Central memory CD8-positive, alpha-beta T cell (primary cell): ENCODE measurements at places on chromosomes 6 and 20.
A peak's percentile ranks its signal among the peaks of the same experiment; 100 is the strongest.

DNA sequence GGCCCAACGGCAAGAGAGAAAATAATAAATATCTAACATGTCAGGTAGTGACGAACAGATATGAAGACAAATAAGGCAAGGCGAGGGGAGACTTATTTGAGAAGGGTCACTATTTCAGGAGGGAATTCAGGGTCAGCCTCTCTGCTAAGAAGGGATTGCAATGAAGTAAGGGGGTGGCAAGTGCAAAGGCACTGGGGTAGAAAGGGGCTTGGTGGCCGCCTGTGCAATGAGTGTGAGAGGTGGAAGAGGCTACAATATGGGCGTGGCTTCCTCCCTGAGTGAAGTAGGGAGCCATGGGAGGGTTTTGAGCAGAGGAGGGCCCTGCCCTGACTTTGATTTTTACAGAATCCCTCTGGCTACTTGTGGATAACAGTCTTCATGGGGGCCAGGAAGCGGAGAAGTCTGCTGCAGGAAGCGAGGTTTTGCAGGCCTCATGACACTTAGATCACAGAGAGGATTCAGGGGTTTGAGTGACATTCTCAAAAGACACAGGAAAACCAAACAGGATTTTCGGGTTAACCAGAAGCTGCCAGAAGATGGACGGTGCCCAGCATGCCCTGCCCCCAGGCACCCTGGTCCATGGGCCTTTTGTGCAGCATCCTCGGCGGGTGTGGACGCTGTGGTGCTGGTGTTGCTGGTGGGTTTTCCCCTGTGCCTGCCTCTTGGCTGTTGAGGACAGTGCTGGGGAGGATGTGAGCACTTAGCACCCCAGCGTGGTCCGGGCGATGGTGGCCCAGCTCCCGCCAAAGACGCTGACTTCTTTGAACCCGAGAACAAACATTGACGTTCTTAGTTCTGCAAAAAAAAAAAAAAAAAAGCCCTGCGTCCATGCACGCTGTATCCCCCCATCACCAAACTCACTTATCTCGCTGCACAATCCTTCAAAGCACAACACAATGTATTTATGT lies 124.2 kb upstream of the PTPN1 start:
- DNase-seq = peak; percentile 66

GRCh38 chr6:11486051-11486450 lies 51.5 kb upstream of the TMEM170B start:
- DNase-seq = no peak

DNA sequence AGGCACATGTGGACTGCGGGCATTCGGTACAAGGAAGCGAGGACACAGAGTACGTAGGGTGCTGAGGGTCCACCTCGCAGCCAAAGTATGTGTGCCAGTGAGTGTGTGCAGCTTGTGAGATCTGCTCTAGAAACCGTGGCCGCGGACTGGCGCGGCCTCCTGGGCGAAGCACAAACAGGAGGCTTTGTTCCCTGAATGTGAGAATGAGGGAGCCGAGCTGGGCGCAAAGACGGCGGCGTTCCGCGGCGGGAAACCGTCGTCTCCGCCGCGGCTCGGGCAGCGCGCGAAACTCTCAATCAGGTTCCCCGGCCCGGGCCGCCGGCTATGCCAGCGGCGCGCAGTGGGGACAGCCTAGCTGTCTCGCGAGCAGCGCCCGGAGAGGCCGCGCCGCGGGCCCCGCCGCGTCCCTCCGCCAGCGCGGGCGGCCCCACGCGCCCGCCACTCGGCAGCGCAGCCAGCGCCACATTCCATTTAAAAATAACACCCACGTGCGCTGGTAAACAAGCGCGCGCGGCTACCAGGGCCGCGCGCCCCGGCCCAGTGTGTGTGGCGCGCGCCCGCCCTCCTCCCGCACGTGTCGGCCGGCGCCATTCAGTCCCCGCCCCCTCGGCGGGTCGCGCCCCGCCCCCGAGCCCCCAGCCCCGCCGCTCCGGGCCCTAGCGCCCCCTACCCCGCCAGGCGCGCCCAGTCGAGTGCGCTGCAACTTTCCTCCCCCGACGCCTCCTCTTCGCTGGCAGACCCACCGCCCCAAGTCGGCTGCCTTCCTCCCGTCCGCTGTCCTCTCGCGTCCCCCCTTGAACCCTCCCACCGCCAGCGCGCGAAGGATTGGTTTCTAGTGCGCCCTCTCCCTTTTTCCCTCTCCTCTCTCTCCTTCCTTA lies 3.0 kb upstream of the FOXO3 start:
- peak; percentile 69 for DNase-seq

DNA sequence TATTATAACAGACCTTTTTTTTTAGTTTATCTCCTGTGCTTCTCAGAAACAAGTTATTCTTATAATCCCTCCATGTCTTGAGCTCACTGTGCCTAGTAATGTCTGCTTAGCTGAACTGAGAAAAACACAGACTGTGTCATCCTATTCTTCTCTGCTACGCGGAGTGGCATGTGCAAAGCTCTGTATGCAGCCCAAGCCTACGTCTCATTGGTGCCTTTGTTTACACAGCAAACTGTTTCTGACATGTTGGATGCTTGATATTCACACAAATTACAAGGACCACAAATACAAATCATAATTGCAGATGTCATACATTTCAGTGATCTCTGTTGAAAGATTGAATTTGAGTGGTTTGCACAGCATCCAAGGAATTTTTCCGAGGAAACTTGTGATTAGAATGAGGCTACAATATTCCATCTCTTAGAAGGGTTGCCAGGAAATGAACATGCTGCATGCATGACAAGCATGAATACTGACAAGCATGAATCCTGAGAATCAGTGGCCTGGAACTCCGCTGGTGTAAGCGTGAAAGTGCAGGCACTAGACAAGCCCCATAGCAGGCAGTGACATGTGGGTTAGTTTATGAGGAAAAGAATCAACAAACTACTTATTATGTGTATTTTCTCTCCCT lies 128.4 kb upstream of the SGK1 start:
- no peak for DNase-seq

- no peak for DNase-seq
Observed at GRCh38 chr20:14918976-14919375, 581.6 kb upstream of the FLRT3 start.

- no peak for DNase-seq
Observed at GRCh38 chr6:151676460-151676945, 131.0 kb upstream of the ESR1 start.

DNA sequence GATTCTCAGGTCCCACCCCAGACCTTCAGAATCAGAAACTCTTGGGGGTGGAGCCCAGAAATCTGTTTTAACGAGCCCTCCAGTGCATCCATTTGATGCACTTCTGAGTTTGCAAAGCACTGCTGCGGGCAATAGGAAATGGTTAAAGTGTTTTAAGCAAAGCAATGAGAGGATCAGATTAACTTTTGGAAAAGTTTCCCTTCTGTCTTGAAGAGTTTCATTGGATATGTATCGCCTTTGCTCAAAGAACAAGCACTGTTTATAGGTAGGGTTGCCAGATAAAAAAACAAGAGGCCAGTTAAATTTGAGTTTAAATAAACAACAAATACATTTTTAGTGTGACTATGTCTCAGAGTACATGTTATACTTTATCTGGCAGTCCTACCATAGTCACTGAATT lies 226.0 kb downstream of the BMP7 start:
- no peak for DNase-seq

- DNase-seq = no peak
Observed at GRCh38 chr6:129749749-129750120, 39.8 kb upstream of the ARHGAP18 start.
